ENCODE measurements at places on chromosomes 2 and 18.

DNA sequence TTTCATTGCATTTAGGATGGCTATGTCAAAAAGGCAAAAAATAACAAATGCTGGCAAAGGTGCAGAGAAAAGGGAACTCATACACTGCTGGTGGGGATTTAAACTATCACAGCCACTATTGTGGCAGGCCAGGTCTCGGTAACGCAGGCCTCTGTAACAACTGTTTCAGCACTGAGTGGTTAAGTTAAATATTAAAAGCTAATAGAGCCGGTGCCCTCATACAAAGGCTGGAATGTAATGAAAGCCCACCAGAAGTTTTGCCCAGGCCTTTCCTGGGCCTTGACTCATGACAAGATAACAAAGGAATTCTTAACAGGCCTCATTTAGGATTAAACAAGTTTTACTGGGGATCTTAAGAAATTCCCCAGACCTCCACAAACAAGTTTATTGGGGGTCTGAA lies 10.7 kb downstream of the MERTK start:
- no peak for DNase-seq

DNA sequence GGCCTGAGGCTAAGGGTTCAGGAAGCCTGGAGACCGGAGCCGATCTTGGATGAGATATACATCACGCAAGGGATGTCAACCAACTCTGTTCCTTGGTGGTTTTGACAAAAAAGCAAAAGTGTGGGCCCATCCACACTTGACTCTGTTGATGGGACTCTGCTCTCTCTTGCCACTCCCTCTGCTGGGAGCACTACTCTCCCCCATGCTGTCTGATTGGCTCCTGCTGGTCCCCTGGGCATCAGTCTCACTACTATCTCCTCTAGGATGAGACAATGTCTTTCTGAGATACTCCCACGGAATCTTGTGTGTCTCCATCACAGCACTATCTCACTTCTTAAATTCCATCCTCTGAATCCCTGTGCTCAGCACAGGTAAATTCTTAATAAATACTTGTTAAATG lies 56.8 kb upstream of the DNMT3A start:
- no peak for DNase-seq

DNA sequence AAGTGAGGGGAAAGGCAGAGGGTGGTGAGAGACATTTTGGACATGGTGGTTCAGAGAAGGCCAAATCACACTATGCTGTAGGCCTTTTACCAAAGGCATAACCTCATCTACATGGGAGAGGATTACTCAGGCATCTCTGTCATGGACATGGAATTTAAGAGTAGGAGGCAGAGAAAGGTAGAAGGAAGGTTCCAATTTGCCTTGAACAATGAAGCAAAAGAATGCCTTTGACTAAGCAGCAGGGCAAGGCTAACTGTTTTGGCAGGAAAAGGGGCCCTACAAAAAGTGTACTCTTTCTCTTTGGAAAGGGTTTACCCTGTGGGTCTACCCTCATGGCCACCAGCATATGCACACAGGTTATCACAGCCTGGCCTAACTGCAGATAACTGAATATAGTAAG lies 45.6 kb upstream of the RNU4ATAC start:
- DNase-seq, result no peak

GRCh38 chr2:223815884-223816570 lies 21.4 kb downstream of the AP1S3 start:
- DNase-seq, result no peak

DNA sequence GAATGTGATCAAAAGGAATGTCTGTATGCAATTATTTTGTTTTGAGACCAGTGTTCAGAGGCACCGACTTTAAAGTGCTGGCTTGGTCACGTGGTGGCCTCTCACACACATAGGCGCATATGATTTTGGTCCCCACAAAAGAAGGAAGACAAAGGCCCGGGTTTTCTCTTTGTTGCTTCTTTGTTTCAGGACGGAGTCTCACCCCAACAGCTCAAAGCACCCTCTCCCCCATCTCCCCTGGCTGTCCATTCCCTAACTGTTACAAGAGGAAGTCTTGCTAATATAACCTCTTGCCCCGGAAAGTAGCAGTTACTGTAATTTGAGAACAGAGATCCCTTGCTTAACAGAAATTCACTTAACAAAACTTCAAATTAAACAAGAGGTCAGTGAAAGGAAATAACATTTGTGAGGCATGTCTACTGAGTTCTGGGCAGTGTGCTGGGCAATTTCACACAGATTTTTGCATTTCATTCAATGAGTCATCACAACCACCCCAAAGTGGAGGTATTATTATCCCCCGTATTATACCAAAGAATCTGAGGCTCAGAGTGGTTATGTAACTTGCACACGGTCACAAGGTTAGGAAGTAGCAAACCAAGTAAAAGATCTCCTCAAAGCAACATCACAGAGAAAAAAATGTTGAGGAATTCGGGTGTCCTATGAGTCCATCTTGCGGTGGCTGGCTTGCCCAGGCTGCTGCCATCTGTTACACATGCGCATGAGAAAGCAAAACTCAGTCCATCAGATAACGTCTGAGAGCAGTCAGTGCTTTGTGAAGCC lies 75.8 kb downstream of the SDC1 start:
- no peak for DNase-seq

GRCh38 chr2:9030190-9030589 lies 26.7 kb upstream of the MBOAT2 start:
- DNase-seq, result no peak

GRCh38 chr18:73189718-73190117 lies 321.9 kb upstream of the NETO1 start:
- no peak for DNase-seq

- DNase-seq, result no peak
Observed at GRCh38 chr2:231277962-231278361, 79.5 kb downstream of the ARMC9 start.

GRCh38 chr18:7541835-7542234 lies 25.3 kb upstream of the PTPRM start:
- DNase-seq, result no peak

GRCh38 chr2:217972490-217972889 lies 30.3 kb downstream of the TNS1 start:
- no peak for DNase-seq

DNA sequence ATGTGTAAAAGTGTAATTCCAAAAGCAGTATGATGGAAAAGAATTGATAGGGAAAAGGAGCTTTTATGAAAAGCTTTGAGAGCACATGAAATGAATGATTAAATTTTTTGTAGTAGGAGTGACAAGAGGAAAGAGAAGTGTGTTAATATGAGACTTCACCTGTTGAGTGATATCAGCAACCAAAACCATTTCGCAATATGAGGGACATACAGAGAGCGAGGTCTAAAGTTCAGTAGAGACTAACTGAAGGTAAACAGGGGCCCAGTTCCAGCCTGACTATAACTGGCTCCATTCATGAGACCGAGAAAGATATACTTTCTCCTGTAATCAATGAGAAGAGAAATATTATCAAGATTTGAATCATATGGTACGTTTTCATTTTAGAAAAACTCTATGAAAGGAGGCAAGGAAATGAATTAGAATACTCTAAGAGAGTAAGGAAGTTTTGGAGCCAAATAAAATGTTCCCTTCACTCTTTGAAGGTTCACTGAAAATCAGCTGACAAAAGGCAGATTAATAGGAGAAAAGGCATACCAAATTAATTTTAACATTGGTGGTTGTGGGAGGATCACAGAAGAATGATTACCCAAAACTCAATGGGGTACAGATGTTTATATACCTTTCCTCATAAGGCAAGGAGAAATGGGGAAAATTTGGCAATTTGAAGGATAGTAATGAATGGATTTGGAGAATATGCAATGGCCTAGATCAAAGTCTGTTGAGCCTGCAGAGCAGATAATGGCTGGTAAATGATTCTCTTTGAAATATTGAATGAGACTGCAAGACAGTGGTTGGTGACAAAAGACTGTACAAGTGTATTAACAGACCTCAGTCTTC lies 932.2 kb downstream of the TDRD15 start:
- DNase-seq, result no peak

DNA sequence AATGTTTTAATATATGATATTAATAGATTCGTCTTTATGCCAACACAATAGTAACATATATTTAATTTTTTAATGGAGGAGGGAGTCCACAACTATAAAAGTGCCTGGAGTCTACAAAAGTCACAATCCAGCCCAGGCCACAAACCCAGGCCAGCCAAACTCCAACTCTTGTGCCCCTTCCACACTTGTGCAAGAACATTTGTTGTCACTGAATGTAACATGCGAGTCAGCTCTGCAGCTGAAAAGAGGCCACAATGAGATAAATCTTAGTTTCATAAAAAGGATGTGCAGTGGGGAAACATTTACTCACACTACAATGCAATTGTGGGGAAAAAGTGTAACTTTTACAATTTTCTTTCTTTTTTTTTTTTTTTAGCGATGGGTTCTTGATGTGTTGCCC lies 110.8 kb downstream of the MCFD2 start:
- DNase-seq, result no peak

DNA sequence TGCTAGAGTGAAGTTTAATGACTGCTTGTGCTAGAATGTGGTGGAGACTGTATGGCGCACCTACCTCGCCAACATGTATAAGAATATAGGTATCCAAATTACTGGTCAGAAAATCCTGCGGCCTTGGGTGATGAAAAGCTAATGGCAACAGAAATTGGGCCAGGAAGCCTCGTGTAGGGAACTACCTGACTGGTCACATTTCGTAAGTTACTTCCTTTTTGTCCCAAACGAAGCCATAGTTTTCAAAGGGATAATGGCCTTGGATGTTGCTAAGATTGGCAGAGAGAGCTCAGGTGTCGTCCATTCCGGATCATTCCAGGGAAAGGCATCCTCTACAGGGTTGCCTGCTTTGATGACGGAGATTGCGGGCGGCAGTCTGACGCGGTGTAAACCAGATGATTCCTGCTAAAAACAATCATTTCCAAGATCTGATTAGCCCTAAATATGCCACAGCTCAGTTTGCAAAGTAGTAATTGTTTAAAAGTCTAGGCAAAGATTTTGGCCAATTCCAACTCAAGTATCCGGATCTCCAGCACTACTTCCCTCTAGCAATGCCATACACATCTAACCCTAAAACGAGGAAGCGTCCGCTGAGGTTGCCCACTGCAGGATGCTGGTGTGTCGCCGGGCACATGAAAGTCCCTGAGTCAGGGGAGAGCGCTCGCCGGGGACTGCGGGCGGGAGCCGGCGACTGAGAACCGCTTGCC lies 708 bp upstream of the MALT1 start:
- DNase-seq, result peak; percentile 2

GRCh38 chr18:29501952-29502351 lies 1325.0 kb upstream of the CDH2 start:
- no peak for DNase-seq

DNA sequence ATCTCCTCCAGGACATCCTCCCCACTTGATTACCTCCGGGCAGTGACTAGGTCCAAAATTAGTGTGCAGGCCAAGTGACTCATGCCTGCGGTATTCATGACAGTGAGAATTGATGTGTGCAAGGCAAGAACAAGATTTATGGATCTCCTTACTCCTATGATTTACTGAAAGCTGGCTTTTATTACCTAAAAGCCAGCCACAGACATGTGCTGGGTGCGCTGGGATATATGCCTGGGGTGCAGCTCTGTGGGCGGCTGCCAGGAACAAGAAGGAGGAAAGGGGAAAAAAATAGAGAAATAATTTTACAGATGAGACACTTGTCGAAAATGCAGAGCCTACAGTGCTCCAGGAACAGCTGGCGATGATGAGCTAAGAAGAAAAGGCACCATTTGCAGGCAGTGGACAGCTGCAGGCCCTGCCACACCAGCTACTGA lies 359.3 kb downstream of the CMPK2 start:
- no peak for DNase-seq

- DNase-seq, result peak; percentile 55
Observed at GRCh38 chr2:218261423-218262236, 815 bp downstream of the GPBAR1 start.

- DNase-seq, result no peak
Observed at GRCh38 chr2:80896576-80896975, 592.0 kb upstream of the LRRTM1 start.

DNA sequence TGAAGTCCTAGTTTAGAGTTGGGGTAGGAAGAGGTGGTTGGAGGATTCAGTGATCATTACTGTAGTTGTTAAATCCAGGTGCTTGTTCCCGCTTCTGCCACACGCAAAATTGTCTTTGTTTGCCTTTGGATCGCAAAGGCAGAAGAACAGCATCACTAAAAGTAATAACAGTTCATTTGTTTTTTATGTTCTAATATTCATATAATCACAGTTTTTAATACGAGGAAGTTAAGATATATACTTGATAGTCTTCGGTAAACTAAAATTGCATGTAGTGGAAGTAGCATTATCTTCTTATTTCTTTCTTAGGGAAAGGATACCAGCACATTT lies 365 bp downstream of the NDUFB3 start:
- DNase-seq, result no peak

DNA sequence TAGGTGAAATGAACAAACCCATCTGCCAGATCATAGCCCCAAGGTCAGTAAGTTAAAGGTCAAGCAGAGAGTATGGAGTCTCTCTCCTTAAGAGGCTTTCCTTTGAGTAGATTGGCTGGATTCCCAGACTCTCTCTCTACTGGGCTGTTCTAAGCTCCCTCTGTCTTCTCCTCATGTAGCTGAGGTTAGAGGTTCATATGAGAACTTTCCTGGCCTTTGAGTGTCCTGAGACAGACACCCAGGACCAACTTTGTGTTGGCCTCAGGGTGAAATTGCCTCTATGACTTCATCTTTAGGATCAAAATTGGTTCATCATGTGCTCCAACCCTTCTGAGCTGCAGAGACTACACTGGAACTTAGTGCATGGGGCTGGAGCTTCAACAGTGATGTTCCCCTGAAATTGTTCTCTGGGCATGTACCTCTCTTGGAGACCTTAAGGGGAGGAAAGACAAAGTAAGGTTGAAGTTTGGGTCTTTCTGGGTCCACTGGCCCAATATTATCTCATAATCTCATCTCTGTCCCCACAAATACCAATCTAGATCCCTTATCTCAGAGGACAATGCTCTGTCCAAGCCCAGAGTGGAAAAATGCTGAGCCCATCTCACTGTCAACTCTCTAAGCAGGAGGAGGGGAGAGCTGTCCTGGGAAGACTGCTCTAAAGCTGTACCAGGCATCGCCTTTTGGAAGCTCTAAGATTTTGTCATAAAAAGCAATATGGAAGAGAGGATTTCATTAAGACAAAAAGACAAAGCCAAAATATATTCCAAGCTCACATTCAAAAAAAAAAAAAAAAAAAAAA lies 177.3 kb upstream of the ARL4C start:
- no peak for DNase-seq

DNA sequence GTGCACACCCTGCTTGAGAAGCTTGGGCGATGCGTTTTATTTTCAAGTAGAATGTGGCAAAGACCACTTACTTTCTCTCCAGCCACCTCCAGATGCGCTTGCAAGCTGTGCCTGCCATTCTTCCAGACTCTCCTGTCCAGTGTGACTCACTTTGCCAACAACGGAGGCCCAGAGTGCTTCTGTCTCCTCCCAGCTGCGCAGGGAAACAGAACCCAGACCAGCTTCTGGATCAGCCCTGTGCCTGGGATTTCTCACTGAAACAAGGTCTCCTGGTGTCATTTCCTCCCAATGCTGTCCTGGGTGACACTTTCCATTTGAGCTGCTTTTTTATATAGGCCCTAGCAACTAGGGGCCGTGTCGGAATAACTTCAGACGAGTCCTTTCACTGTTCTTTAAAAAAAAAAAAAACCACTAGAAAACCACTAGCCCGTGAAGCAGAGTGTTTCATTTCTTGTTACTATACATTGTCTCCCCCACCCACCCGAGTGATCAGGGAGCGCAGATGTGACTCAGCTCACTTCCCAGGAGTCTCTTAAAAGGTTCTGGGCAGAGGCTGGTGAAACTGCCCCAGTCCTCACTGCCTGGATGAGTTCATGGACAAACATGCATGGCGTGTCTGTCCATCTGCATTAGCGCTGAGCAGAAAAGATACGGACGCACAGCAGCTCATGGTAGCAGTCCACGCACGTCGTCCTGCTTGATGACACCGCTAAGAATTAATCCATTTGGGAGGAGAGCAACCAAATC lies 25.3 kb upstream of the RPL31 start:
- no peak for DNase-seq

All from NCI-H510A (cell line).